ENCODE measurements at places on chromosomes 1 and 21.

DNA sequence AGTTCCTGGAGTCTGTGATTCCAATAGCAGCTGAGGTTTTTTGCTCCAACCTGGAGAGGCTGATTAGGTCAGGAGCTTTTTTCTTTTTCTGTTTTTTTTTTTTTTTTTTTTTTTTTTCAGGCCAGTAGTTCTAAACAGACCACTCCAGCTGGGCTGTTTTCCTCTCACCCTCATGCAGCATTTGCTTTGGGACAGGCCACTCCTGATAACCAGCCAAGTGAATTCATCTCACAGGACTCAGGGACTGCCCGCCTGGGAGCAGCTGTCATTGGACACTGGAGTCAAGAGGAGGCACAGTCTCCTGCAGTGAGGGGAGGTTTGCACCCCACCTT, 22.9 kb downstream of the PLXNA2 start:
- DNase-seq = no peak

DNA sequence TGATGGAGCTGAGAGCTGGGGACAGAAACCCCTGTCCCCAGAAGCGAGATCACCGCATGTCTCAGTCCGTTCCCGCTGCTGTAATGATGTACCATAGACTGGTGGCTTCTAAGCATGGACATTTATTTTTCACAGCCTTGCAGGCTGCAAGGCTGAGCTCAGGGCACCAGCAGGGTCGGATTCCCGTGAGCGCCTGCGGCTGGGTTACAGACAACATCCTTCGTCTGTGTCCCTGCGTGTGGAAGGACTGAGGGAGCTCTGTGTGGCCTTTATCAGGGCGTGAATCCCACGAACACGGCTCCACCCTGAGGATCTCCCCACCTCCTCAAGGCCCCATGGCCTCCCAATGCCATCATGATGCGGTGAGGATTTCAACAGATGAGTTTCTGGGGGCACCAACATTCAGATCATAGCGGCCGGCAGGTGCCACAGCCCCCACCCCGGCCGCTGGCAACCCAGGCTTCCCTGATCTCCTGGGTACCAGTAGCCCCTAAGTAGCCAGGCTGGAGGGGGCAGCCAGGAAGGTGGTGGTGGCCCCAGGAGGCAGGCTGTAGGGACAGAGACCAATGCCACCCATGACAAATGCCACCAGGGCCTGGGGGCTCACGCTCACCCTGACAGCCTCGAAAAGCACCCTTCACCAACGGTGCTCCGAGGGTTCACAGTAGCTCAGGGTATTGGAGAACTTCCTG, 104.4 kb downstream of the CRYAA start:
- DNase-seq = no peak

DNA sequence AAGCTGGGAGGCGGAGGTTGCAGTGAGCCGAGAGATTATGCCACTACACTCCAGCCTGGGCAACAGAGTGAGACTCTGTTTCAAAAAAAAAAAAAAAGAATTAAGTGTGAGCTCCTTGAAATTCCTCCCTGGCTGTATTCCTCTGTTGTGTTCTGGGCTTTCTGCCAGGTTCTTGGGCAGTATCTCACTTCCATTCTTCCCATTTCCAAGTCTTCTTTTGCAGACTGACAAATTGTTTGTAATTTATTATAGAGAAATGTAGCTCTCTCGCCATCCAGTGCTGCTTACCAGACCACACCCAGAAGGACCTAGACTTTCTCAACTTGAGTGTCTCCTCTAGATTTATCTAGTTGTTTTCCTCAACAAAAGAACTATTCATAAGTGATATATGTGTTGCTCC, 105.0 kb upstream of the ADGRL2 start:
- peak; percentile 92 for DNase-seq

GRCh38 chr1:43764581-43764980, 57.2 kb downstream of the ST3GAL3 start:
- no peak for DNase-seq

DNA sequence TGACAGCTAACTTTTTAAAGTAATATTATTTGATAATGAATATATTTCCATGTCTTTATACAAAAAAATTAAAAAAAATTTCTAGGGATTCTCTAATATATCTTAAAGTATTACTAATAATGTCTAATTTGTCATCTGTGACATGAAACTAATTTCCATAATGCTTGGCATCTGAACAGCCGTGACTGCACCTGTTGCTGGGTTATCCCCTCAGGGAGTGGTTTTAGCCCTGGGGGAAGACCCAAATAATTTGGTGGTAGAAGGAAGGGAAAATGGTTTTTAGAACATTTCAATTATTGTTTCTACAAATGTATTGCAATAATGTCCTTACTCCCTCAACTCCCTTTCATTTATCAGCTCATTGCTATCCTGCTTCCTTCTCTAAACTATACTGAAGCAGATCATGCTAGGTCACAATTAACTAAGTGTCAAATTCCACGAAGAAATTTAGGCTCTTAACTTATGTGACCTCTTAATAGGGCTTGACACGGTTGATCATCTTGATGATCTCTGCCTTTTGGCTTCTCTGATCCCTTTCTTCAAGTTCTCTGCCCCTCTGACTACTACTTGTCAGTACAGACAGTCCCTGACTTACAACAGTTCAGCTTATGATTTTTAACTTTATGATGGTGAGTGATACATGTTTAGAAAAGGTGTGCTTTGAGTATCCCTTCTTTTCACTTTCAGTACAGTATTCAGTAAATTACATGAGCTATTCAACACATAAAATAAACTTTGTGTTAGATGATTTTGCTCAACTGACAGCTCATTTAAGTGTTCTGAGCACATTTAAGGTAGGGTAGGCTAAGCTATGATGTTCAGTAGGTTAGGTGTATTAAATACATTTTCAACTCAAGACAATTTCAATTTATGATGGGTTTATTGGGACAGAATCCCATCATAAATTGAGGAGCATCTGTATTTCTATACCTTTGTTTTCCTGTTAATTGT, 26.4 kb upstream of the DPH5 start:
- no peak for DNase-seq

DNA sequence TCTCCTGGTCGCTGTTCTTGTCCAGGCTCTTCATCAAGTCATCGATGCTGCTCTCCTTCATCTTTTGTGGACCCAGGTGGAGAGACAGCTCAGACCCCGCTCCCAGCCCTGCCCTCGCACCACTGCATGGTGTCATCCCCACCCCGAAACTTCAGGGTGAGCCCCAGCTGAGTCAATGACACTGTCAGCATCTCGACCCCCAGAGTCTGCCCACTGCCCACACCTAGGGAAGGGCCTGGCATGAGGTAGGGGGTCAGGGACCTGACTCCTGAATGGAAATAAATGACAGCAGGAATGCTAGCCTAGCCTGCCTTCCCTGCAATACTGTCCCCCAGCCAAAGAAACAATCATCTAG, 1.6 kb upstream of the S100A6 start:
- DNase-seq = no peak

- no peak for DNase-seq
These were observed 165.0 kb downstream of the GLUL start for GRCh38 chr1:182226618-182227017.

GRCh38 chr1:152621993-152622392, 910 bp downstream of the LCE3A start:
- DNase-seq = no peak

- no peak for DNase-seq
These were observed 318.4 kb downstream of the RPS6KC1 start for GRCh38 chr1:213369465-213369864.

GRCh38 chr1:236489710-236490377, 33.9 kb upstream of the LGALS8 start:
- peak; percentile 55 for DNase-seq

- DNase-seq = peak; percentile 83
These were observed 6.3 kb downstream of the INTS11 start for GRCh38 chr1:1318131-1318652.

GRCh38 chr1:25631750-25632485, 15.3 kb downstream of the MAN1C1 start:
- no peak for DNase-seq

DNA sequence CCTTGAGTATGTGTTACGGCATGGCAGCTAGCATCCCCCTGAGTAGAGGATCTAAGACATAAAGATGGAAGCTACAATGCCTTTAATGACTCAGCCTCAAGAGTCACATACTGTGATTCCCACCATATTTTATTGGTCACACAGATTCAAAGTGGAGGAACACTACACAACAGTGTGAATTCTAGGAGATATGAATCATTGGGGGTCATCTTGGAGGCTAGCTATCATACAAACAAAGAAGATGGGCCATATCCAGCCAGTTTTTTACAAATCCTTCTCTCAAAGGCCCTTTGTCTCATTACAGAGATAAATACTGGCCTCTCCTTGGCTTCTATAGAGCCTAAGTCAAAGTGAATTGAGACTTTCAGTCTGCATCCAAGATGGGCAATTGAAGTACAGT, 177.0 kb downstream of the TBX15 start:
- no peak for DNase-seq

- DNase-seq = peak; percentile 60
These were observed 36.7 kb downstream of the AJAP1 start for GRCh38 chr1:4690951-4691675.

GRCh38 chr21:36753556-36753955, 54.6 kb downstream of the SIM2 start:
- peak; percentile 68 for DNase-seq

GRCh38 chr21:22191581-22191980, 1193.4 kb downstream of the NCAM2 start:
- DNase-seq = no peak

DNA sequence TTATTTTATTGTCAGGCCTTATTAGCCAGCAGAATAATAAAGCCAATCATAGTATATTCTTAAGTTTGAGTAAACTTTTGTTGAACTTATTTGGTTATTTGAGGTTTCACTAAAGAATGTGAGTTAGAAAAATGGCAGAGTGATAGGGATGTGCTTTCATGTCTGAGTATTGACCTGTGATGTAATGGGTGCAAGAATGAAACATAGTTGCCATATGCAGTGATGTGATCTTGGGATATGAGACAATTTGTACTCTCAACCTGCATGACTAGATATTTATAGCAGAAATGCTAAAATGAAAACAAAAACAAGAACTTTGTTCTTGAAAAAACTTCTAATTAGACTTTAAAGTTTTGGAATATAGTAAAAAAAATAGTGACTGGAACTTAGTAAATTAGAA, 97.9 kb downstream of the DISP1 start:
- no peak for DNase-seq

- DNase-seq = no peak
These were observed 203.7 kb upstream of the ZC3H12A start for GRCh38 chr1:37270639-37271038.

DNA sequence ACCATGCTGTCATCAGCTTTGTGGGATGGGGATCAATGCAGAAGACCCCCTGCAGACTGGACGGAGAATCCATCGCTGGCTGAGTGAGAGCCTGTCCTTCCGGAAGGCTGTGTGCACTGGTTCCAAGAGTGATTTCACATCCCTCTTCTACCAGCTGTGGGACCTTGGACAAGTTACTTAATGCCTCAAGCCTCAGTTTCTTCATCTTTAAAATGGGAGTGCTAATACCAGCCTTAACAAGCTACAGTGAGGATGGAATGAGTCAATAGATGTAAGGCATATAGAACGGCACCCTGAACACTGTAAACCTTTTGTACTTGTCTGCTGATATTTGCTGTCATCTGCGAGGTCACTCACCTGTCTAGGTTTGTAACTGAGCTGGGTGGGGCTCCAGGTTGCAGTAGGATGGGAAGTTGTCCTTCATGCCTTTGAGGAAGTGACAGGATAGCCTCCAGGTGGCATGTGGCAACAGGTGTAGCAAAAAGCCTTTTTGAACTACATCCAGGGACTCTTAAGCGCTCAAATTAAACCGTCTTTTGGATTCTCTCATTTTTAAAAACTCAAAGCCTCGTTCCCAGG, 27.5 kb downstream of the TMEM51 start:
- DNase-seq = no peak

DNA sequence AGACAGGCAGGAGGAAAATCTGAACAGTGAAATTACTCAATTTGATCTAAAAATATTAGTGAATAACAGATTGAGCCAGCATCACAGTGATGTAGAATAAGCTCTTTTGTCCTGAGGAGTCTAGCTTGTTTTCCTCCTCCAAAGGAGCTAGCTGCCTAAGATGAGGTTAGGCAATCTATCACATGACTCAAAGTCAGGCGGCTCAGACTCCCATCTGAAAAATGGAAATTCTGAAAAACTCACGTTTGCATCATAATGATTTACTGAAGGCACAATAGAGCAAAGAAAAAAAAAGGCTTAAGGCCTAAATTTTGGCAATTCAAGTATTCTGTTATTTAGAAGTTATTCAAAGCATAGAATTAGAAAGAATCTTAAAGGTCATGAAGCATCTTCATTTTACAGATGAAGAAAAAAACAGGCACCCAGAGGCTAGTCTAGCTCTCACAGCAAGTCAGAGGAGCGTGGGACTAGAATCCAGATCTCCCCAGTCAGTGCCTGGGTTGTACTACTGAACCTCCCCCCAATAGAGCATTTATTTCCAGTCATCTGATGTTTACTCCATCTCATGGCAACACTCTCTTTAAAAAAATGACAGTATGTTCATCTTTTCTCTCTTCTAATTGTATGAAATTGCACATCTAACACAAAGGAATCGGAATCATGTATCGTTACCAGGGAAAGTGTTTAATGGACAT, 62.5 kb upstream of the ATF3 start:
- DNase-seq = no peak

DNA sequence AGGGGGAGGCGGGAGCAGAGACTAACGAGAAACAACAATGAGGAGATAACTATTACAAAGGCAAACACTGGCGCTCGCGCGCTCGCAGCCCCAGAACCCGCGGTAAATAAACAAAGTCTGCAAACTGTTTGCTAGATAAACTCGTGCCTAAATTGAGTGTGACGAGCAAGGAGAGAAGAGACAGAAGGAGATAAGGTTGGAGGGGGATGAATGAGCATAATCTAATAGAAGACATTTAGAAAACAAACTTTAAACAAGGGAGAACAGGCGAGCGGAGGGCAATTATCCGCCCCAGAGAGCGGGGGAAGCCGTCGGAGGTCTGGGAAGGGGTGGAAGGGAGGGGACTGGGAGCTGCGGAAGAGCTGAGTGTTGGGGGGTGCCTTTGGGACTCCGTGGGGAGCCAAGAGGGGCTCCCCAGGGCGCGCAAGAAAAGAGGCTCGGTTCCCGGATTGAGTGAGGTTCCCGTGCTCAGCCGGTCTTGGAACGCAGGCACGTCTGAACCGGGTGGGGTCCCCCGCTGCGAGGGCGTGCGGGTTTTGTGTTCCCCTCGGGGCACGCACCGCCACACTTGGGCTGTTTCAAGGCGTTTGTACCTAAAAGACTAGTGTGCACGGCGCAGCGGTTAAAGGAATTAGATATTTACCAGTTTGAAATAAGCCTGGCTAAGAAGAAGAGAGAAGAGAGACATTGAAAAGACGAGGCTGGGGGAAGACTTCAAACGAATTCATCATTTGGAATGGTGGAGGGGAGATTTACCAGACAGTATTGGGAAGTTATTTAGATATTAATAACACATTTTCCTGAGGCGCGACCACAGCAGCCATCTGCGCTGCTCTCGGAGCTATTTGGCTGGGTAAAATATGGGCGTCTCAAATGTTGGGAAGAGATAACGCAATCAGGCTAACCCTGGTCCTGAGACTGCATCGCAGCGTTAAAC, 10.6 kb downstream of the PAX7 start:
- no peak for DNase-seq
